ENCODE measurements at places on chromosomes 2 and 18. TPM values are rescaled to one million over a fixed set of nuclear protein-coding genes. Genes with fewer than 3 reads are reported as not detected.

- H3K27me3 ChIP-seq = peaks cover 3% of the 10 kb centered on the region
- DNase-seq = no peak
These were observed 17.6 kb upstream of the PPP4R1 start for GRCh38 chr18:9631814-9632496.

DNA sequence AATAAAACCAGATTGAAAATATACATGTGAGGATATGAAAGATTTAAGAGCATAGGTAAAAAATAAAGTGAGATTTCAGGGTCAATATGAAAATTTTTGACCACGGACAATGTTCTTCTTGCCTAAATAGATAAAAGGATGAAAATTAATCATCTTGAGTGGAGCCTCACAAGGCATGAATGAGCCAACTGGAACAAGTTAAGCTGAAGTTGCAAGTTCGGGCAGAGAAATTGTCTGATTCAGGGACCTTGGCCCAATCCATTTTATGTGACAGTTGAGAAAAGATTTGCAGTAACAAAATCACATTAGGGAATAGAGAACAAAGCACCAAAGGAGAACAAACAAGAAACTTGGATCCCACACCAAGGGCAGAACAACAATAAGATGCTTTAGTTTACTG is 305.3 kb downstream of the TMX3 start:
- no peaks in the 10 kb centered on the region for H3K36me3 ChIP-seq
- no peak overlapping the region for H3K4me3 ChIP-seq
- no peaks in the 10 kb centered on the region for H3K27me3 ChIP-seq
- no peaks in the 10 kb centered on the region for H3K4me1 ChIP-seq
- H3K27ac ChIP-seq = no peak overlapping the region

DNA sequence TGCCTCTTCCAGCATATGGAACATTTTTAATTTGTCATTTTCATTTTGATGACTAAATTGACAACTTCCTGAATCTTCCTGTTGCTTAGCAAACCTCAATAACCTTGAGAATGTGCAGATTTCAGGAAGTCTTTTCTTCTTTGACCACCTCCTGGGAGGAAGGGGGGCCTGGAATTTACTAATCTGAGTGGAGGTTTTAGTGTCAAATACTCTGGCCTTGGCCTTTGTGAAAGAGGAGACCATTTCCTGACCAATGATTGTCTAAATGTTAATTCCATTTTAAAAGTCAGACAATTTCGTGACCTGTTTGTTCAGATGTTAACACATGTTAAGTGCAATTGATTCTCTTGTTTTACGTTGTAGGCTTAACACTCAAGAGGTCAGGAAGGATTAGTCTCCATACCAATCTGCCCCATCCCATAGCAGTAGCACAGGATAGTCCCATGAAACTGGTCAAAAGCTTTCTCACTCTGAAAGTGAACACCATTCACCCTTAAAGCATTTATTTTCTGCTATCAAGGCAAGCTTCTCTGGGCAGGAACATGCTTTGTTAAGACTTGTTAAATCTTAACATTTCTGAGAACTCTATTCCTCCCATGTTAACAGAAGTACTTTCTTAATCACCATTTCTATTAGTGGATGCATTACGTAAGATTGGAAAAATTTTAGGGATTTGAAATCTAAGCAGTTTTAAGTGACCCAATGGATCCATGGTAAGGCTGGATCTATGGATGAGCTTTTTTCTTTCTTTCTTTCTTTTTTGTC is 219.6 kb downstream of the RND3 start:
- H3K36me3 ChIP-seq = no peaks in the 10 kb centered on the region
- no peak overlapping the region for H3K27ac ChIP-seq
- no peaks in the 10 kb centered on the region for H3K27me3 ChIP-seq
- no peak overlapping the region for H3K4me3 ChIP-seq

DNA sequence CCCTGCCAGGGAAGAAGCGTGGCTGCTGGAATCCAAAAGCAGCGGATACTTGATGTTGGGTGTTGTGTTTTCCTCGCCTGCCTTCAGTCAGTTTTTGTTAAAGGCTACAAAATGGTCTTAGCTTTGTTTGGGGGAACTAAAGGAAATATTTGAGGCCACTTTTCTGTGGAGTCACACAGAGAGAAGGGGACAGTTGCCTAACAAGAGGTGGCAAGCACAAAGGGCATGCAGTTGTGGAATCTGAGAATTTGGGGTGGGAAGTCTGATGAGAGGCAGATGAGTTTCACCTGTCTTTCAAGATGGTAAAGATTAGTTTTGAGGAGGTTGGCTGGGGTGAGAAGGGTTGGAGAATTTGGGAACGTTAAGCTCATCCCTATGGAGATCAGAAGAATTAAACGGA is 2.9 kb downstream of the MALT1 start:
- no peak overlapping the region for H3K27ac ChIP-seq
- H3K36me3 ChIP-seq = no peaks in the 10 kb centered on the region
- no peak overlapping the region for H3K4me3 ChIP-seq
- H3K27me3 ChIP-seq = no peaks in the 10 kb centered on the region

DNA sequence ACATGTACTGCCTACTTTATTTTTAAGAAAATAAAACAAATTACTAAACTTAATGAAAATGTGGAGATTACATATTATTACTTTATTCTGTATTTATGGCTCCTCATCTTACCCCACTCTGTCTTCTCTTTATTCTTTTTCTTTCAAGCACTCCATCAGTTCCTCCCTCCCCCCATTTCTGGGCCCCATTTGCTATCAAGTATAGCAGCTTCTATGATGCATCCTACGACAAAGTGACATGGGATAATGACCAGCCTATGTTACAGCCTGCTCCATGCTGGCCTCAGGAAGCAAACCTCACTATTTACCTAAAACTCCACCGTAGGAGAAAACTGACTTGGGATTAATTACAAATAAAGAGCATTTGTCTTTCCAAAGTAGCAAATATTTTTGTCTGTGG is 58.8 kb downstream of the RND3 start:
- H3K4me1 ChIP-seq = peaks cover 55% of the 10 kb centered on the region
- no peaks in the 10 kb centered on the region for H3K36me3 ChIP-seq
- H3K4me3 ChIP-seq = peak overlapping the region; percentile 81
- DNase-seq = no peak
- H3K27ac ChIP-seq = peak overlapping the region; percentile 95

- H3K4me3 ChIP-seq = no peak overlapping the region
- no peaks in the 10 kb centered on the region for H3K27me3 ChIP-seq
- no peaks in the 10 kb centered on the region for H3K4me1 ChIP-seq
- H3K36me3 ChIP-seq = no peaks in the 10 kb centered on the region
- no peak for DNase-seq
These were observed 570.8 kb downstream of the CCDC85A start for GRCh38 chr2:56754627-56755026.

GRCh38 chr2:39437522-39438296 is 624 bp upstream of the MAP4K3 start:
- no peaks in the 10 kb centered on the region for H3K36me3 ChIP-seq
- peak overlapping the region; percentile 82 for H3K4me3 ChIP-seq
- no peak overlapping the region for H3K27ac ChIP-seq
- peaks cover 22% of the 10 kb centered on the region for H3K4me1 ChIP-seq
- peak; percentile 27 for DNase-seq

- no peak overlapping the region for H3K27ac ChIP-seq
- peaks cover 4% of the 10 kb centered on the region for H3K4me1 ChIP-seq
- H3K36me3 ChIP-seq = peaks cover 4% of the 10 kb centered on the region
- no peak for DNase-seq
These were observed 4.8 kb downstream of the RESP18 start for GRCh38 chr2:219327719-219328118.

DNA sequence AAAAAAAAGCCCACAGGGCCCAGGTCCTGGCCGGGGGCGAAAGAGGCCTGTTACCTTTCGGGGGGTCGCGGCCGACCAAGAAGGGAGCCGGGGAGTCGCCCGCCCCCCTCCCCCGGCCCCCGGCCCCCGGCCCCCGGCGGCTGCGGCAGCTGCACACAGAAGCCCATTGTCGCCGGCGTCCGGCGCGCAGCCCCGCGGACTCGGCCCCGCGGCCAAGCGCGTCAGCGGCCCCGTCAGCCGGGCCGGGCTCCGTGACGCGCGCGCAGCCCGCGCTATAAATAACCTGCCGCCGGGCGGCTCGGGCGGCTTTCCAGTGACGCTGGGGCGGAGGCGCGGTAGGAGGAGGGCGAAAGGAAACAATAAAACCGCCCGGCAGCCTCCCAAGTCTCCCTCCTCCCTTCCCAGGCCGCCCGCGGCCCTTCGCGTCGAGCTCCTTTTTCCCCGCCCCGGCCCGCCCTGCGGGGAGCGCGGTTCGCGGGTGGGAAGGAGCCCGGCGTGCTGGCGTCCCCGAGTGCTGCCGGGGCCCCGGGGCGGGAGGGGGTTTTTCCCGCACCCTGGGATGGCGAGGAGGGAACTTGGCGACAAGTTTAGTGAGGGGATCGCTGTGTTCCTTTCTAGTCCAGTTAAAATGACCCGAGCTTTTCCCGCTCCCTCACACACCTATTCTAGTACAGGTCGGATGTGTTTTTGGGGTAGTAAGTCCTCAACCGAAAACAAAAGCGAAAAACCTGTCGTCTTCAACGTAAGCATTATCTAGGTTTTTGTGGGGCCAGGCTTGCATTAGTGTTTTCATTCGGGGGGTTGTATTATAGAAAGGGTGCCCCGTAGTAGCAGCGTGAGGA is 10.0 kb upstream of the NR4A2 start:
- no peaks in the 10 kb centered on the region for H3K36me3 ChIP-seq
- peak overlapping the region; percentile 92 for H3K27ac ChIP-seq
- DNase-seq = peak; percentile 91
- peaks cover 14% of the 10 kb centered on the region for H3K4me1 ChIP-seq
- peaks cover 12% of the 10 kb centered on the region for H3K27me3 ChIP-seq

DNA sequence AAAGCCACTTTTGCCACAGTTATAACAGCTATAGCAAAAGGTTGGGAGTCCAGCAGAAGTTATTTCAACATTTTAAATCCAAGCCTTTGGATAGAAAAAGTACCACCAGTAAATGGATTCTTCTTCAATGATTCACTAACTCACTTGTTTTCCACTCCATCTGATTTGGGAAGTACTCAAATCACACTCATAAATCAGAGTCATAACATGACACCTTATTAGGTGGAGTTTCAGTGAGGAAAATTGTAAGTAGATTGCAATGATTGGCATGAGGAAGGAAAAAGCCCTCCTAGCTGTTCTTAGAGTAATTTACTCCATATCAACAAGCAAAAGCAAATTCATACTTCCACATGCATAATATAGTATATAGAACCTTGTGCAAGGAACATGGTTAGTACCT is 132.9 kb downstream of the NR4A2 start:
- H3K27me3 ChIP-seq = no peaks in the 10 kb centered on the region
- no peak for DNase-seq
- no peaks in the 10 kb centered on the region for H3K4me1 ChIP-seq
- H3K27ac ChIP-seq = no peak overlapping the region
- no peaks in the 10 kb centered on the region for H3K36me3 ChIP-seq
- no peak overlapping the region for H3K4me3 ChIP-seq

DNA sequence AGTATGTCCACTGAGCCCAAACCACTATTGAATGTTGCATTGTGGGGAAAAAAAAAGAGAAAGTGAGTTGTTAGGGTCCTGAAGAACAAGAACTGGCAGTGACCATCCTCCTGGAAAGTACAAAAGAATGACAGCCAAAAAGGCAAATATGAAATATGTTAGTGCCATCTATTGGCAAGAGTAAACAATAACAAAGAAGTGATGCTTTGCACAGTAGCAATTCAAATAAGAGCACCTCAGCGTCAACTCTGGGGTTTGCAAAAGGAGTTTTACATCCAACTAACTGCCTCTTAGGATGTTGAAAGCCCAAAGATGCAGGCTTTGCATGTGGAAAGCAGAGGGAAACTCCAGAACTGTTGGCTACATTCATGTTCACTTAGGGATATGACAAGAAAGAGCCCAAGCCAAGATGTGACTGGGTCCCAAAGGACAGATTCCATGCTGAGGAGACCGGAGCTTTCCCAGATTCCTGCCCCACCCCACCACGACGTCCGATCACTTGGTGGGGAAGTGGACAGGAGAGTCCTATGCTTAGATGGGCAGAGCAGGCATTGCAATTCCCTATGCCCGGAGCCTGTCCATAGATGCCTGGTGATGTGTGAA is 15.6 kb downstream of the TRABD2A start:
- H3K27me3 ChIP-seq = peaks cover 4% of the 10 kb centered on the region
- H3K36me3 ChIP-seq = no peaks in the 10 kb centered on the region
- H3K27ac ChIP-seq = no peak overlapping the region
- DNase-seq = no peak

DNA sequence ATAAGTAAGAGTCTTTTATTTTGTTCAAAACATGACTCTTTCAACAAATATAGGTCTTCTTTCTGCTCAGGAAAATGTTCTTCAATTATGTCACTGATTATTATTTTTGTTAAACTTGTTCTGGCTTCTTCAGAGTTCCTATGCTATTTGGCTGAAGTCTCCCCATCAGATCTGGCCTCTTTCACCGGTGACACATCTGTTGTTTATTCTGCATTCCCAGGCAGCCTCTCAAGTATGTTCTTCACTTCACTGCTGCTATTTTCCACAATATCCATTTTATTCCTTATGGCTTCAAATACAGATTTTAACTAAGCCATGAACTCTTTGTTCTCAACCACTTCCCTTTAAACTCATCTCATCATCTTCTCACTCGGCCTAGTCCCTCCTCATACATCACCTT is 45.7 kb downstream of the HDAC4 start:
- H3K36me3 ChIP-seq = peaks cover 12% of the 10 kb centered on the region
- no peak for DNase-seq
- H3K27ac ChIP-seq = peak overlapping the region; percentile 6
- H3K4me3 ChIP-seq = no peak overlapping the region
- peaks cover 16% of the 10 kb centered on the region for H3K4me1 ChIP-seq

GRCh38 chr2:85063981-85064599 is 69.1 kb upstream of the TCF7L1 start:
- H3K36me3 ChIP-seq = no peaks in the 10 kb centered on the region
- peak overlapping the region; percentile 9 for H3K27ac ChIP-seq
- H3K27me3 ChIP-seq = peaks cover 20% of the 10 kb centered on the region
- no peak for DNase-seq

The TEKT4 gene
- total RNA-seq = not detected

The MYO5B gene
- total RNA-seq = 2.7 TPM

The VIT gene
- not detected for total RNA-seq

The SKA1 gene
- 2.0 TPM for total RNA-seq

The C2orf78 gene
- total RNA-seq = not detected
